Activated CD8-positive, alpha-beta memory T cell treated with anti-CD3 and anti-CD28 coated beads for 24 hours (primary cell): ENCODE measurements at places on chromosomes 5 and 9.

DNA sequence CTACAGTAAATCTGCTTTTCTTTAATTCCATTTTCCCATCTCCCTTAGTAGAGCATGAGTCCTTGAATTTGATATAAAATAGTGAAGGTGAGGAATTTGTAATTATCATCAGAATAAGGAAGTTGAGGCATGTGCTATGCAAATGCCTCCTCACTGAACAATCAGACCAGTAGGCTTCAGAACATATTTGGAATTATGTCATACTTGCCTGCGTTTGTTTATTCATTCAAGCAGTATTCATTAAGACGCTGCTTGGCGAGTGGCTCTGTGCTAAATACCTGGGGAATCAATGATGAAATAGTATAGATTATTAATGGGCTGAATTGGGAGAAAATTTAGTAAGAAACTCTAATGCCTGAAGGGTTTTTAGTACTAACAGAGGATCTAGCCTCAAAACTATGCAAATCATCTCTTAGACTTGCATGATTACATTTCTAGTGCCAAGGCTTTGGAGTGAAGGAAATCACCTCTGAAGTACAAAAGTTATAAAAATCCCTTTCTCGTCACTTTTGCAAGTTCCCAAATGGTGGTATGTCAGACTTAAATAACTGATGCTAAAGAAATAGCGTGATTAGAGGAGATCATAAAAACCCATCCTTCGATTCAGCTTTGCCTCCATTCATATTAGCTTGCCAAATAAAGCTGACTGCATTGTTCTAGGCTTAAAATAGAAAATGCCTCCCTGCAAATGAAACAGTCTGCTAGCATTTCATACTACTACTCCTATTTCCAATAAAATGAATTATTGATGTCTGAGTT is 141.7 kb downstream of the PCSK5 start:
- DNase-seq, result no peak

- DNase-seq, result no peak
Observed at GRCh38 chr5:85000671-85001070, 616.0 kb upstream of the EDIL3 start.

DNA sequence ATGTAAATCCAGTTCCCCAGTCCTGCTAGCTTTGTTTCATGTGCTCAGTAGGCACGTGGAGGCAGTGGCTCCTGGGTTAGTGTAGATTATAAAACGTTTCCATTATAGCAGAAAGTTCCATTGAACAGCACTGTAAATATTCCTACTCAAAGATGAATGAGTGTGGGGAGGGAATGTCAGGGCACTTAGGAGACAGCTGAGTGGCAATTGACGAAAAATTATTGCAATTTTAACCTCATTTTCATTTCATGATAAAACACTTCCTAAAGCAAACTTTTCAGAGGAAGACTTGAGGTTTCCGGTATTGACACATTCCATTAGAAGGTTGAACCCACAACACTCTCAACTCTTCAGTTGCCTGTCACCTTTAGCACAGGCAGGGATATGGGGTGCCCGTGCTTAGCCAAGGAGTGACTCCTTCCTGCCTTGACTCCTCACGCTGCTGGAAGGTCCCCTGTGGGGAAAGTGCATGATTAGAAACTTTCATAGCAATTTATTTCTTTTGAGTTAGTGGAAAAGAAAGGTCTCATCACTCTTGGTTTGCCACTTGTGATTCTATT is 41.2 kb downstream of the SLC46A2 start:
- DNase-seq, result no peak

GRCh38 chr5:126857472-126858410 is 80.8 kb downstream of the LMNB1 start:
- no peak for DNase-seq

- DNase-seq, result no peak
Observed at GRCh38 chr9:30329431-30329830, 2055.0 kb upstream of the ACO1 start.

GRCh38 chr9:25845867-25846266 is 167.6 kb upstream of the TUSC1 start:
- DNase-seq, result no peak

- no peak for DNase-seq
Observed at GRCh38 chr5:24005384-24005783, 498.0 kb downstream of the PRDM9 start.

GRCh38 chr9:115808108-115808507 is 345.5 kb upstream of the PAPPA start:
- DNase-seq, result no peak

GRCh38 chr5:61800450-61800849 is 468.4 kb downstream of the ZSWIM6 start:
- DNase-seq, result no peak

DNA sequence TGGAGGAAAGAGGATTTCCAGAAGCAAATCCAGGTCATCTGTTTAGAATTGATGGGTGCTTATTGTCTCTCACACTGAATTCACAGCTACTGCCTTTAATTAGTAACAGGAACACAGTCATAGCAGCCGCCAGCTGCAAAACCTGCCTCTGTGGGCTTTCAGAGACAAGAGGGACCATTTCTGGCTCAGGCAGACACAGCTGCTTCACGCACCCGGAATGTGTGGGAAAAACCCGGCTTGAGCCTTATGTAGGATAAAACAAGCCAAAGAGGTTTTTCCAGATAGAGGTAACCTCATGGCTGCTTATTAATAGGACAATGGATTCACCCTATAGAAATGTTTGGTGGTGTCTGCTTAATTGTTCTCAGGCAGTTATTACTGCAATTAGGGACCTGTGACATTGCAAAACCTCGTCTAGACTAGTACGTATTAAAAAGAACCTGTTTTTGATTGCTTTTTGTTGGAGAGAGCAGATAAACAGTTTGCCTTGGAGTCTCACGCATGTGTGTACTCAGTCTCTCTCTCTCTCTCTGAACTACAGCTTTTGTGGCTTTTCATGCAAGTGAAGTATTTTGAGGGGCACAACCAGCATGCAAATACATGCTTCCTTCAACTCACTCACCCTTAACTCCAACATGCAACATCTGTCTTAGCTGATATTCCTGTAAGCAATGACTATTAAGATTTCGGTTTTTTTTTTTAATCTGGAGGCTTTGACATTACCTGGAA is 302.7 kb downstream of the PLK2 start:
- no peak for DNase-seq

GRCh38 chr5:132024789-132025402 is 13.4 kb upstream of the ACSL6 start:
- peak; percentile 53 for DNase-seq

DNA sequence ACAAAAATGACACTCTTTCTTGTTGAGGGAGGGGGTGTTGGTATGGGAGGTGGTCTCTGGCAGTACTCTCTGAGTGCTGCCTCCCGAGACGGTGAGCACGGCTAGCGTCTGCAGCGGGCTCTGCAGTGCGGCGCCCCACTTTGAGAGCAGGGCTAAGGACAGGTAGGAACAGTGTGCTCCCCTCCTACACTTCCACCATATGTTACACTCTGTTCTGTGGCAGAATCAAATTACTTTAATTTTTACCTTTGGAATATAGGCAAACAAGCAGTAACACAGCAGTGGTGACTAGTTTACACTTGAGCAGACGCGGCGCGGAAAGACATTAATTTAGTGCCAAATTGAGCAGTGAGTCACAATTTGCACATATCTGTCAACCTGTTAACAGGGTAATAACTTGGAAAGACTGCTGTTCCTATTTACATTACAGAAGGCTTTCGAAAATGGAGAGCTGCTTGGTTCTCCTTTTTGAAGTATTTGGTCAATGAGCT is 136.3 kb downstream of the MED27 start:
- DNase-seq, result no peak

GRCh38 chr9:94909250-94909894 is 182.9 kb downstream of the AOPEP start:
- no peak for DNase-seq

DNA sequence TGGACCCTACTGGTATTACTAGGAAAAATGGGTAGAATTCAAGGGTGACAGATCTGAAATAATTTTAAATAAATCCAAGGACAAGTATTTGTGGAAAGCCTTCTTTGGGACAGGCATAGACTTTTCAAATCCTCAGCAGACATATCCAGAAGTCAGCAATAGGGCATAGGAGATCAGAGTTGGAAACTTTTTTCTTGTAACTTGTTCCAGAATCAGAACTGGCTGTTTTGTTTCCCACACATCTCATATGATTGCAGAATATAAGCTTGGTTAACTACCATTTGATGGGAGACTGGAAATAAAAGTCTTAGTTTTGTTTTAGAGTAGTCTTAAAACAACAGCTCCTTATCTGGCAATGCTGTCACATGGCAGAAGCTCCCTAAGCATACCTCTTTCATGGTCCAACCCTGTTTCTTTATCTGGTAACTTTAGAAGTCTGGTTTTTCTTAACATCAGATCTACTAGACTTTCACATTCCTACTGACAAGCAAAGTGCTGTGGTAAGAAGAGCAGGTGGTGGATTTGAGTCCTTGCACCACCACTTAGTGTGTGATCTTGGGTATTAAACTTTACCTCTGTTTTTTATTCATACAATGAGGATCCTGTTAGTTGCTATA is 25.1 kb downstream of the XRCC4 start:
- DNase-seq, result no peak

DNA sequence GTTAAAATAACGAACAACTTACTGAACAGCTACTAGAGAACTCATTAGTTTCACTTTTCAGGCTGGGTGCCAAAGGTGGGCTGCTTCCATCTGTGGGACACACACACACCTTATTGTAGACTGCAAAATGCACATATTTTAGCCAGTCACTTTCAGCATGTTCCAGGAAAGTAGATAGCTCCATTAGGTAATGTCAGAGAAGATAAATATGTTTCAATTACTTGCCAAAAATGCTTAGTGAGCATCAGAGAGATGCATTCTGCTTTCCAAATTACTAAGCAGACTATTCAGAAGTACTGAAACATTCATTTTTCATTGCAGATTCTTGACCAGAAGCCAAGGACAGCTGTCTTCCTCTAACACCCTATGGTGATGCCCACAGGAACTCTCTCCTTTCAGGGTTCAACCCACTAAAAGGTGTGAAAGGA is 56.2 kb upstream of the APC start:
- DNase-seq, result no peak

GRCh38 chr9:108783731-108784495 is 71.9 kb downstream of the ACTL7B start:
- no peak for DNase-seq

DNA sequence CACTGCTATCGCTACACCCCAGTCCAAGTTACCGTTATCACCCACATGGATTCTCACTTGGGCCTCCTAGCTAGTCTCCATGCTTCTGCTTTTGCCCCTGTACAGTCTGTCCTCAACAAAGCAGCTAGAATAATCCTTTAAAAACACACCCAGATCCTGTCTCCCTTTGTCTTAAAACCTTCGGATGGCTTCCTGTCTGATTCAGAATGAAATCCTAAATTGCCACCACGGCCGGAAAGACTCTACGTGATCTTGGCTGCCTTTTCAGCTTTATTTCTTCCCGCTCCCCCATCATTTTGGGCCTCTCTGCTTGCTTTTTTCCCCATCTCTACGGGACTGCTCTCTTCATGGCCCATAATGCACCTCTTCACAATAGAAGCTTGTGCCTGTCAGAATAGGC is 33.4 kb downstream of the GDNF start:
- DNase-seq, result no peak

GRCh38 chr5:19790829-19791466 is 197.1 kb downstream of the CDH18 start:
- no peak for DNase-seq

DNA sequence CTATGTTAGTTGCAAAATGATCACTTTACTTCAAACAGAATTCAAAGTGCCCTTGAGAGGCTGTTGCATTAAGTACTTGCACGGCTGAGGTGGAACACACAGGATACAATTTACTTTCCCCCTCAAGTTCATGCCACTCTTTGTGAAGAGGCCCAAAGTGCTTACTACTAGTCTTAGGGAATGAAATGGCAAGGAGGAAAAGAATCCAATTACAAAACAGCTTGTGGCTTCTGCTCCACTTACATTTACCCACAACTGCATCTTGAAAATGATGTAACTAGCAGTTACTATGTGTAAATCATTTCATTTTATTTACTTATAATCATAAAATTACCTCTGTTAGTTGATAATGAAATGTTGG is 14.6 kb downstream of the FOXD1 start:
- DNase-seq, result no peak

DNA sequence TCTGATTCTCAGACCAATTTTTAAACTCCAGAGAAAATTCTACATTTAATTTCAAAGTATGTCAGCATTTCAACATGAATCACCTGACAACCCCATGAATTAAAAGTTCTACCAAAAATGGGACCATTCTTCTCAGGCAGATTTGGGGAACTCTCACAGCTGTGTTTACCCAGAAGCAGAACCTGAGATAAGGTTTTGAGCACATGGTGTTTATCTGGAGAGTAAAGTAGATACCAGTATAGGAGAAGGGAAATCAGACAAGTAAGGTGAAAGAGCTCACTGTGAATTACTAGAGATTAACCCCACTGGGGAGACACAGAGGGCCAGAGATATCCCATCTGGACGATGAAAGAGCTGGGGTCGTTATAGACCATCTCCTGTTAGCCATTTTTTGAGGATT is 729.1 kb downstream of the DNAH5 start:
- DNase-seq, result no peak

GRCh38 chr5:114065912-114066311 is 296.0 kb upstream of the KCNN2 start:
- no peak for DNase-seq

GRCh38 chr9:98691890-98692289 is 16.8 kb downstream of the GABBR2 start:
- no peak for DNase-seq

DNA sequence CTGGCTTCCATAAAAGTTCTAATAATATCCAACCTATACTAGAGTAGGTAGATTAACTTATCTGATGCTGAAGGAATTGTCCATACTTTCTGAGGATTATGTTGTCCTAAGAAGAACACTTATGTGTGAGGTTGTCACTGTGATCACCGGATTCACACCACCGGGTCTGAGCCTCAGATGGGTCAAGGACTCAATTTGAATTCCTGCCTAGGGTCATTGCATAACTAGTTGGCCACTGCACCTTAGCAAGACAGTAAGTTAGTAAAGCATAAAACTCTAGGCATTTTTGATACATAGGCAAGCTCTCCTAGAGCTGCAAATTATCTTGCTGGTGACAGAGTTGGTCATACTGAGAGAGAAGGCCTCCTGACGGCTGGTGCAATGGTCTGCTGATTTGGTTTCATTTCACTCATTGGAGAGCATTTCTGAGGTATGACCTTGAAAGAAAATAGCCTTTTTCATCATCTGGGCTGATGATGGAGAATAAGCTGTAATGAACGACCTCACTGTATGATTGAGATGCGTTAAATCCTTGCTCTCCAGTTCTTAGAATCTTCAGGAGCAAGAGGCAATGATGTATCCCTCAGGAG is 72.0 kb upstream of the CKMT2 start:
- no peak for DNase-seq

GRCh38 chr5:140540227-140540626 is 7.2 kb upstream of the EIF4EBP3 start:
- DNase-seq, result no peak

- DNase-seq, result no peak
Observed at GRCh38 chr5:153470736-153471135, 19.7 kb upstream of the GRIA1 start.
